C1 segment of cervical spinal cord (tissue), 14 donors: ENCODE measurements at places on chromosomes 4 and X.

GRCh38 chr4:81508411-81509185 is 36.9 kb upstream of the RASGEF1B start:
- DNase-seq = no peak

- DNase-seq = no peak
These were observed 50.9 kb upstream of the CPLX1 start for GRCh38 chr4:876780-877179.

DNA sequence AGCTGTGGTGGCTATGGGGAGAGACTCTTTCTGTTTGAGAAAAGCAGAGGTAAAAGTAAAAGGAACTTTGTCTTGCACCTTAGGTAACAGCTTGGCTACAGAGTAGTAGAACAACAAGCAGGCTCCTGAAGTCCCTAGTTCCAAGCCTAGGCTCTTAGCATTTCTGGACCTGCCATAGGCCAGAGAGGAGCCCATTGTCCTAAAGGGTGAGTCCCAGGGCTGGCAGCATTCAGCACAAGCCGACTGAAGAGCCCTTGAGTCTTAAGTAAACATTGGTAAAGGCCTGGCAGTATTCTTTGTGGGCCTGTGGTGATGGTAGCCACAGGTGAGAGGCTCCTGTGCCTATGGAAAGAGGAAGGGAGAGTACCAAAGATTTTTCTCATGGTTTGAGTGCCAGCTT is 38.2 kb downstream of the CSN3 start:
- no peak for DNase-seq

GRCh38 chrX:35786271-35786670 is 11.9 kb upstream of the MAGEB16 start:
- no peak for DNase-seq
